Right ventricle myocardium superior (tissue), 1 donor: ENCODE measurements at places on chromosomes 11 and 22. TPM values are rescaled to one million over a fixed set of nuclear protein-coding genes. Genes with fewer than 3 reads are reported as not detected.

GRCh38 chr22:46480396-46480795 is 57.0 kb downstream of the CELSR1 start:
- DNase-seq = no peak

Gene CLTCL1
- 9.6 TPM for total RNA-seq

Gene PHF21B
- 0.30 TPM for total RNA-seq

DNA sequence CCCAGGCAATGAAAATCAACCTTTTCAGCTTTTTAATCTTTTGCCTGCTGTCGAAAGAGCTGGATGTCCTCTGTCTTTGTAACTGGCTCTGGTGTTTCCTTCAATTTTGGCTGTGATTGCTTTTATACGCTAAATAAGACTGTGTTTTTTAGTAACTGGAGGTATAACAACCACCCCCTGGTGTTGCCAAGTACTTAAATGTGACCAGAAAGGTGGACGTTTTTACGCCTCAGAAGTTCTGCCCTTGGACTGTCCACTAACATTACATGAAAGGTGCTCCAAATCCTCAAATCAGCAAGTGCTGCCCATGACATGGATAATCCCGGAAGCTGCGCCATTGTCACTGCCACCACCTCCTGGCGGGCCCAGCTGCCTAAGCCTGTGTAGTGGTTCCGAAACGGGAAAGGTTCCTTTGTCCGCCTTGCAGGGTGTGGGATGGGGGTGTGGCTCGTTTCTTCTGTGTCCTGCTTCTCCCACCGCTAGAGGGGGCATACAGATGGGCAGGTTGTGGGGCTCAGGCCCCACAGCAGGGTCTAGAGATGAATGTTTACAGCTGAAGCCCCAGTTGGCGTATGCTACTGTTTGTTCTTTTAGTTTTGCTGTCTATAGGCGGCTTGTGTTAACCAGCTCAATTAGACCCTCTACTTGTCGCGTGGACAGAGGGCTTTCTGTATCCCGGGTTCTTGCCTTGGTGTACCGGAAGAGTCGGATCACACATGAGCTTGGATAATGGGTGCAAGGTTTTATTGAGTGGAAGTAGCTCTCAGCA is 82.2 kb upstream of the SEPTIN5 start:
- DNase-seq = no peak

GRCh38 chr11:71103266-71103665 is 149.1 kb downstream of the SHANK2 start:
- no peak for DNase-seq
